ENCODE measurements at places on chromosomes 16 and 17.

DNA sequence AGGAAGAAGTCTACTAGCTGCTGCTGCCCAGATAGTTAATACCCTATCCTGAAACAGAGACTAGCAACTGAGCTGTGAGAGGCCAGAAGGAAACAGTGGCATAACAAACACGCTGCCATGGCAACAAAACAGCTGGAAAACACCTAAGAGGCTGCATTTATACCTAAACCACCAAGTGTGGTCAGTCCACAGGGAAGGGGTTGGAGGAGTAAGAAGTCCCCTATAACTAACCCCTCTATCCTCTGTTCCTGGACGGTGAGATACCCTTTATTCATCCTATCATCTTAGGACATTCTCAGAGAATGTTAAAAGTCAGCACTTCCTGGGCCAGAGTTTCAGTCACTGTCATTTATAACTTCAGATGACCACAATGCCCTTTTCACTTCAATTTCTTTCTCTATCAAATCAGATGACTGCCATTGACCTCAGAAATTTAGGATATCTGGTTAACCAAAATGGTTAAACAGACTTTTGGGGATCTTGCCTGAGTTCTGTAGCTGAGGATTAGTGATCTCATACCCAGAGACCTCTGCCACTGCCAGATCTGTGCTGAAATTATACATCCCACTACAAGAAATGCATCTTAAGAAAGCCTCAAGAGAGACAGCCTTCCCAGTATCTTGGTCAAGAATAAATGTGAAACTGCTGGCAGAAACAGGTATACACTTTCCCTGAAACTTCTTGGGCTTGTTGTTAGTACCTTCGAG lies 36.2 kb downstream of the STH start:
- no peak for DNase-seq

GRCh38 chr16:590188-590814 lies 435 bp downstream of the RAB40C start:
- DNase-seq, result no peak

DNA sequence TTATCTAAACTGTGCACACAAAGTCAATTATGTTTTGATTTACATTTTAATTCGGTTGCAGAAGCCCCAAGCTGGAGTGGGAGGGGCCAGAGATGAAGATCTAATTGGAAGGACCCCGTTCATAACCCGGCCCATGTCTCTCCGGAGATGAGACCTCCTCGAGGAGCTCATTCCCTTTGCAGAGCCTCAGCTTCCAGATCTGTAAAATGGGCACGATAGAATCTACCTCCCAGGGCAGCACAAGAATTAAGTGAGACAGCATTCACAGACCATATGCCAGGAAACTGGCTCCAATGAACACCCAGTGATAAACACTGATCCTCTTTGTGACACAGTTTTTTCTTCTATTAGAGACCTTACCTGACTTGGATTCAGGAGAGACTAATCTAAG lies 446.5 kb upstream of the CDH5 start:
- DNase-seq, result no peak

DNA sequence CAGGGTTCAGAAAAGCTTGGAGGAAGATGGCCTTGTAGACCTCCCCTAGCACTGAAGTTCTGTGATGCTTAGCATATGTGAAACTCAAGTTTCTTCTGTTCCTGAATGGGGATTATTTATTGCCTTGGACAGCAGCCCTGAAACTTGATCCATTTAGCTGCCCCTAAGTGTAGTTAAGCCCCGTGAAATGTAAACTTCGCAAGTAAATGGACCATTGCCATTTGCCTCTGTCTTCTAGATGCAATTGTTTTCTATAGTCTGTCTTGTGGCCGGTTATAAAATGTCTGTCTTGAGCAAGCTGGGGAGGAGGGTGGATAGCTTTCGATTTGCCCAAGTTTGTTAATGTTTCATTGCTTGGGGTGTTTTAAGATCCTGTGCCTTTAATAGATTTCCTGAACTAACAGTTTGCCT lies 261.8 kb downstream of the CDH13 start:
- peak; percentile 8 for DNase-seq

- DNase-seq, result no peak
Observed at GRCh38 chr16:1950047-1950446, 4.4 kb downstream of the RPL3L start.

GRCh38 chr16:86534779-86535615 lies 20.0 kb downstream of the MTHFSD start:
- DNase-seq, result no peak

GRCh38 chr16:84087001-84087400 lies 29.7 kb downstream of the MBTPS1 start:
- DNase-seq, result no peak

- no peak for DNase-seq
Observed at GRCh38 chr17:74018115-74018514, 185.4 kb upstream of the RPL38 start.

GRCh38 chr16:27928542-27928941 lies 135.0 kb downstream of the GSG1L start:
- no peak for DNase-seq

- DNase-seq, result no peak
Observed at GRCh38 chr17:360092-360750, 7.6 kb upstream of the RPH3AL start.

GRCh38 chr17:75611851-75612429 lies 21.3 kb upstream of the SMIM5 start:
- DNase-seq, result no peak

- no peak for DNase-seq
Observed at GRCh38 chr16:63684149-63685101, 1437.4 kb downstream of the CDH11 start.

- DNase-seq, result no peak
Observed at GRCh38 chr17:79544142-79544914, 66.5 kb downstream of the RBFOX3 start.

- DNase-seq, result no peak
Observed at GRCh38 chr17:70099294-70099693, 24.3 kb downstream of the KCNJ16 start.

- no peak for DNase-seq
Observed at GRCh38 chr16:30605158-30605557, 5.0 kb downstream of the ZNF689 start.

DNA sequence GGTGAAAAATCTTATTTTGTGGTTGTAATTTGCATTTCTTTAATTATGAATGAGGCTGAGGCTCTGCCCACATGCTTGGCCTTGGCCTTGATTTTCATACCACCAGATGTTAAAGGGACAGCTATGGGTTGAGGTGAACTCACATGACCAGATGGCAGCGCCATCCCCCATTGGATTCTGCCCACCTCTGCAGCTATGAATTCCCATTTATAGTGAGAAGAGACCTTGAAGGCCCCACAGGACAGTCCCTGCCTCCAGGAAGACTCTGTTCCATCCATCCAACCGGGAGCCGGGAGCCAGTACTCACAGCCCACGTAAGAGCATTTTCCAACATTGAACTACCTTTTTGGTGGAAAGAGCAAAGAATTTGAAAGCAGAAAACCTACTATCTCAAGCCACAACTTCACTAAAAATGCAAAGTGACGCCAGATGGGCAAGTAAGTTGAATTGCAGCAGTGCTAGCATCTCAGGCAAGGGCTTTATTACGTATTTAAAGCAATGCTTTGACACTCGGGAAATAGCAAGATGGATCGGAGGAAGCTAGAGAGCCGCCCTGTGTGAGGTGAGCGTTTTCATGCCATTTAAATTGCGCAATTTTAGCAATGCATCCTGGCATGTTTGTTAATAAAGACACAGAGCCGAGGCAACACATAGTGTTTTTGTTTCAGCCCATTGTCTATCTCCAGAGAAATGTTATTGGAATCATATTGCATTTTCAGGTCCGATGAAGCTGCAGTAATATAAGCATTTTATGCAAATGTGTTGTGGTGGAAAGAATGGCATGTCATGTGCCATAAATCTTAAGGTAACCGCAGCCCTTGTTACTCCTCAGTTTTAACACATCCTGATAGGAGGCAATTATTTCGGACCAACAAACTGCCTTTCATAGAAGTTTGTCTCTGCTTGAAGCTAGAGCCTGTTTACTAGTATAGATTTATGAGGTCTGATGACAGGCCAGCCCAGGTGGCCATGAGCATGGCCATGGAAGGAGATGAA lies 273.4 kb upstream of the TNRC6C start:
- DNase-seq, result no peak
